ENCODE measurements at places on chromosomes 1 and 21.
A peak's percentile ranks its signal among the peaks of the same experiment; 100 is the strongest.

DNA sequence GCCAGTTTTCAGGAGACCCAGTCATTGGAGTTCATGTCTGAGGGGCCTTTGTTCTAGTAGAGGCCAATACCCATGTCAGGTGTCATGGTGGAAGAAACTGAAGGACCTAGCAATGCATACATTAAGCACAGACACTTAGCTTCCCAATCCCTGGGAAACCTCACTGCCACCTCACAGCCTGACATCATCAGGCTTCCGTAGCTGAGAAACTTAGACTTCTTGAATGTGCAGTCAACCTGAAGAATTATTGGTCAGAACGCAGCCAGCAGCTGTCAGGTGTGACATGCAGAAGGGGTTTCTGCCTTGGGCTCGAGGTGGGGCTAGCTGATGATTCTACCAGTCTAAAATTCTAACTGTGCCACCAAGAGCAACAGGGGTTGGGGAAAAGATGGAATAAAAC lies 1.9 kb upstream of the ITPKB start:
- DNase-seq, result no peak

- peak; percentile 46 for DNase-seq
These were observed 93.4 kb upstream of the CSF3R start for GRCh38 chr1:36576118-36576517.

GRCh38 chr1:22506130-22506692 lies 54.6 kb downstream of the ZBTB40 start:
- no peak for DNase-seq

GRCh38 chr1:35350872-35351271 lies 82.4 kb downstream of the ZMYM4 start:
- DNase-seq, result no peak

DNA sequence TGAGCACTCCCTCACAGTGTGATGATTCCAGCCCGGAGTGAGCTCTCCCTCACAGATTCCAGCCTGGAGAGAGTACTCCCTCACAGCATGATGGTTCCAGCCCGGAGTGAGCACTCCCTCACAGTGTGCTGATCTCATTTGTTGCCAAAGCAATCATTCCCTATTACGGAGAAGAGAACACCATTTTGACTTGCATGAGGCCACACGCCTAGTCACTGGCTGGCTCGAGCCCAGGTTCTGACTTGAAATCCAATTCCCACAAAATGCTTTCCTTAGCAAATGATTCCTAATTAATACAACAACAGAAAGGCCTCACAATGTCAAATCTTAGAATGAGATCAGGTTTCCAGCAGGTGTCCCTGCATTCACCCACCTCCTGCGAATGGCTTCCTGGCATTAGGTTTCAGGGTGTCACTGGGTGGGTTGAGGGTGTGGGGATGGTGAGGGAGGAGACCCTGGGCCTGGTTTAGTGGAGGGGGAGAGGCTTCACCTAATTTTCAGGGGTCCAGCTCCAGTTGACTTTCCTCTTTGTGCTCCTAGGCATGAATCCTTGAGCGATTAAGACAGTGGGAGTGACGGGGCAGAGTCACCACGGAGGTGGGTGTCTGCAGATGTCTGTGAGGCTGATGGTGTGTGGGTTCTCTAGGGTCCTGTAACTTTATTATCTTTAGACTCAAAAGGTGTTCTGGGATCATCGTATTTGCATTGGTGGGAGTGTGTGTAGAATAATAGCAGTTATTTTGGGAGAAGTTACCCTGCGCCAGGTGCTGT lies 158.5 kb downstream of the KCNJ6 start:
- DNase-seq, result no peak

GRCh38 chr21:15421947-15422346 lies 307.8 kb upstream of the USP25 start:
- no peak for DNase-seq

GRCh38 chr1:109877776-109878175 lies 32.9 kb upstream of the CSF1 start:
- DNase-seq, result no peak
